Stimulated activated CD4-positive, alpha-beta T cell treated with anti-CD3 and anti-CD28 coated beads, Interleukin-4, amount 100 ng/mL, for 4 hours (primary cell): ENCODE measurements at places on chromosomes 7 and 10.
A peak's percentile ranks its signal among the peaks of the same experiment; 100 is the strongest.

DNA sequence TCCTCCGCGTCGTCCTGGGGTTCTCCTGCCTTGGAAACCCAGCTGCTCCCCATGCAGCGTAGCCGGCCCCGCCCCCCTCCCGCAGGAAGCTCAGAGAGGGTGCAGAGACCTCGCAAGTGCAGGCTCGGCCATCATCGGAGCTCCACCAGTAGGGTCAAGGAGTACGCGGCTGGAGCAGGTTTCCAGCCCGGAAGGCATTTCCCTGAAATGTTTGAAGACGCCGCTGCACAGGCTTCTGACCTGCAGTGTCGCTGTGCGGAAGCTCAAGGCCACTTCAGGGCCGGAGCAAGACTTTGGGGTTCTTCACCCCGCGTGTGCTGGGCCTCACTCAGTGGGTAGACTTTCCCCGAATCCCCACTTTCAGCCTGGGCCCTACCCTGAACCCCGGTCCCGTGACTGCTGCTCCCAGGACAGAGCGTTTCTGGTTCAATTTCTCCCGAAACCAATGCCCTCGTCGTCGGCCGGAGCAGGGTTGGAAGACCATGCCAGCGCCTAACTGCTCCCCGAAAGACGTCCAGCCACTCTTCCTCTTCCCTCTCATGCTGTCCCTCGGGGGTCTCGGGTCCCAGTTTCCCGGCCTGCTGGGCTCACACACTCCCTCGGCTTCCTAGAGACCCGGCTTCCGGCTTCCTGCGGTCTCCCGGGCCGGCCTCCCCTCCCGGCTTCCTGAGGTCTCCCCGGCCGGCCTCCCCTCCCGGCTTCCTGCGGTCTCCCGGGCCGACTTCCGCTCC lies 52.1 kb downstream of the INSIG1 start:
- DNase-seq: no peak

GRCh38 chr10:51620131-51620530 lies 79.3 kb downstream of the CSTF2T start:
- no peak for DNase-seq

DNA sequence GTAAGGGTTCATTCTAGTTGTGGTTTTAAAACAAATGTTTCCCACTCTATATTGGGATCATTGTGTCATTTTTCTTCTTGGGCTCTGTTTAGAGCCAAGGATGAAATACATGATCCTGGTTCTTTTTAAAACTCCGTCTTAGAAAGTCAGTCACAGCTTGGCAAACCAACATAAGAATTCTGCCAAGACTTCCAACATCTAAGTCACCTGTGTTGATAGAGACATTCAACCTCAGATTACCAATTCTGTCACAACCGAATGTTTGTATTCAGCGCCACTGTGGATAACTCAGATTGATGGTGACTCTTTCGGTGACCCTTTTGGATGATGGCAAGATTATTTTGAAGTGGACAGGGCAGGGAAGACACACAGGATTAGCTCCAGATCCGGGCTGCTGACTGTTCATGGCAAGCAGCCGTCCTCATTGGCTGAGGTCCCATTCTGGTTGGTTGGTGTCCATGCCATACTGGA lies 255.4 kb downstream of the ARHGAP21 start:
- DNase-seq: no peak

GRCh38 chr7:64879086-64879730 lies 23.9 kb upstream of the ZNF273 start:
- no peak for DNase-seq

- peak; percentile 5 for DNase-seq
These were observed at the start of gene DENND2A for GRCh38 chr7:140640727-140641523. TSS of gene DENND2A (minus strand) at chr7:140640813. CDS start at chr7:140602397, 38,416 bp downstream.

DNA sequence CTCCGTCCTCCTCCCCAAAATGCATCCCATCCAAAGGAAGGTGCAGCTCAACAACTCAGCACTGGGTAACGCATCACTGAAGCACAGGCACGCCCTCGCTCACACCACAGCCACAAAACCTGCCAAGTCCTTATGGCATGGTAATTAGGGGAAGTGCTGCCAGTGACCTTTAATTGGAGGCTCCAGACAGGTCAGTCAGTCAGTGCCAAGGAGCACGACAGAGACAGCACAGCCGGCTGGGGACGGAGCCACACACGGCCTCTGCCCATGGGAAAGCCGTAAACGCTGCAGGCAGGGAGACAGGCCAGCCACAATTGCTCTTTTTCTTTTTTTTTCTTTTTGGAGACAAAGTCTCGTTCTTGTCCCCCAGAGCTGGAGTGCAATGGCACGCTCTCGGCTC lies 146.5 kb downstream of the MAD1L1 start:
- DNase-seq: no peak

GRCh38 chr10:49524496-49524895 lies 14.4 kb downstream of the ERCC6 start:
- no peak for DNase-seq

DNA sequence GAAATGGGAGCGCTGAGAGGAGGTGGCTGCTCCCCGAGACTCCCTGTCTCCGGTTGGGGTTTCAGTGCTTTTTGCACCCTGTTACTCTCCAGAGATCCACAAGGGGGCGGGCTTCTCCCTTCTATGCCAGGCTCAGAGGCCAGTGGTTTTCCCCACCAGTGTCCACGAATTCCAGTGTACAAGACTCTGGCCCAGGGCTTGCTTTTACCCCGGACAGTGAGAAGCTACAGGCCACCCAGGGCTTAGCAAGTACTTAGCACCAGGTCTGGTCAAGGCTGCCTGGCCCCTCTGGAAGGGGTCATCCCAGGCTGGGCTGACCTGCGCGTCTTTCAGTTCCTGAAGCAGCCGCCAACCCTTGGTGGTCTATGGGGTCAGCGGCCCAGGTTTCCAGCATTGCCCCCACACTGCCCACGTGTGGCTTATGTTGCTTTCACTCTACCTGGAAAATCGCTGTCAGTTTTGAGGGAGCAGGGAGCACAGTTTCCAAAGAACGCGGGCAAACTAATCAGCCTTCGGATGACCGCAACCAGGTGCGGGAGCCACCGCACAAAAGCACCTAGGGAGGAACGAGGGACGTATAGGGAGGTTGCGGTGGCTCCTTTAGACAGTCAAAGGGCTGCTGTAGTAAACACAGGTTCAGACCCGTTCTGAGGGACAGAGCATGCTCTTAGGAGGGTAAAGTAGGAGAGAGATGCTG lies 6.8 kb downstream of the CYP26A1 start:
- DNase-seq: peak; percentile 23

GRCh38 chr7:26918241-26918640 lies 53.9 kb upstream of the SKAP2 start:
- no peak for DNase-seq

DNA sequence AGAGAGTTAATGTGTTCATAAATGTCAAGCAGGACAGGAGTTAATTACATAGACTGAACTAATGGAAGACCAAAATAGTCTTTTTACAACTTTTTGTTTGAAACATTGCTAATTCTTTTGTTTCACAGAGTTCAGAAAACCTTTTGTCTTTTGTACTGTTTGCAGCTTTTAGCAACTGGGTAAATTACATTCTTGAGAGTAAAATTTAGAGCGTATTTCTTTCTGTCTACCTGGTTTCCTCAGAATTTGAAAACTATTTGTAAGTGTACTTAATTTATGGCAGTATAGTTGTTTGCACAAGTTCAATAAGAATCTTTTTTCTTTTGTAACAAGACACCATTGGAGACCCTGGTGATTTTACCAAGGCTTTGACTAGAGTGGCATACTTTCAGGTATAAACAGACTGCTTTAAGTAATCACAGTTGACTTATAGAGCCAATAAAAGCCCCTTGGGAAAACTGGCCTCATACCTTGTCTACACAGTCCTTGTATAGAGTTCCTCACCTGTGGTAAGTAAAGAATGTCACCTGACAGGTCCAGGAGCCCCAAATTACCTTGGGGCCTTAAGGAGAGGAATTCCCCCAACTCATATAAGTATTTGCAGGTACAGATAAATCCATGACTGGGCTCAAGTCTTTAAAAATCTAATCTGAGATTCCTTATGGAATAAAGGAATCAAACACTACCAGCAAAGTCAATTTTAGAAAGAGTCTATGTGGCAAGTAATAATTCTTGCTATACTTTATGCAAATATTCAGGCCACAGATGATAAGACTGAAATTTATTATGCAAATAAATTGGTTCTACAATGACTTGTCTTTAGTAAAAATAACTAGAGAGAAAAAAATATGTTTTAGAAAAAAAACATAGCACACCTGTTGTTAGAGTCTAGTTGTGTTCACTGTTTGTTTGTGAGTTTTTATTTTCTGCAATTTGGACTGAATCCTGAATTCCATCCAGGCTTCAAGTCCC lies 23.6 kb upstream of the CREB3L2 start:
- DNase-seq: no peak

DNA sequence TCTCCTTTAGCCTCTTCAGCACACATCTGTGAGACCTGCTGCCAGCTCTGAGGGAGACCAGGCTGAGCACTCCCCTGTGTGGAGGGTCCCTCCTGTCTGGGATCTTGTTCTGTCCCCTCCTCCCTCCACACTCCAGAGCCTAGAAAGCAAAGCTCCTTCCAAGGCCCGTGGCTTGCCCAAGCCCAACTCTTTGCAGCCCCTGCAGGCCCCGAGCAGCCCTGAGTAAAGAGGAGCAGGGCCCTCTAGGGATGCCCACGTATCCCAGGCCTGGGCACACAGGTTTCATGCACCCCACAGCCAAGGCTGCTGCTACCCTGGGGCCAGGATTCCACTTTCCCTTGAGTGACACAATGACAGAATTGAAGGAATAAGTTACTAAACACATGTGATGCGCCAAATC lies 24.0 kb downstream of the COBL start:
- DNase-seq: no peak

GRCh38 chr7:16739863-16740622 lies 13.5 kb upstream of the TSPAN13 start:
- no peak for DNase-seq

GRCh38 chr7:4247106-4247876 lies 434.8 kb upstream of the FOXK1 start:
- DNase-seq: no peak

GRCh38 chr7:66376264-66376945 lies 171.3 kb downstream of the TPST1 start:
- no peak for DNase-seq

DNA sequence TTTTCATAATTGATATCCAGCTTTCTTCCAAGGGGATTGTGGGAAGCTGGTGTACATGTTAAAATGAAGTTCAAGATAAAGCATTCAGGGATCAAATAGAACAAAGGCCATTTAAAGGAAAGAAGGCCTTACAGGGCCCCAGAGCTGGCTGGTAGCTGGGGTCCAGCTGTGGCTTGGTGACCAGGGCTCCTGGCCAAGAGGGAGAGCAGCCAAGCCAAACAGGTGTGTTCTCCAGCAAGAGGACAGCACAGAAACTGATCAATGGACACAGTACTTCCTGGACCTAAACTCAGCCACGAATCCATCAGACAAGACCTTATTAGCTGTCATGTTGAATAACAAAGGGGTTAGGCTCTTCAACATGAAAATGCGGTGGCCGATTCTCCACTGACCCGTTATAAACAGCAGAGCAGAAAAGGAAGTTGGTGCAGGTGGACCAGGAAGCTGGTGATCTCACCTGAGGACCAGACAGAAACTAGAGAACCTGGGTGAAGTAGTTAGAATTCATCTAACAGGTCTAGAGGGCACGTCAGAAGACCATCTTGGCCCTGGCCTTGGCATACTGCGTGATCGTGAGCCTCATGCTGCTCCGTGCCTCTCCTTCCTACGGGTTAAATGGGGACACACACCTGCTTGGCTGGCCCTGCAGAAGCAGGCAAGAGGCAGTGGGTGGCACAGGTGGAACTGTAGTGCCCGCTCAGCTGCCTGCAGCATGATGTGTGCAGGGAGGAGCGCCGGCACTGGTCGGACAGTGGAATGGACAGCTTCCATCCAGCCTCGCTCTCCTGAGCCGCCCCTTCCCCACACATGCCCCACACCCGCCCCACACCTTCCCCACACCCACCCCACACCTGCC lies 53.8 kb downstream of the PARP12 start:
- no peak for DNase-seq

GRCh38 chr10:97538411-97538810 lies 34.2 kb upstream of the ANKRD2 start:
- DNase-seq: no peak

GRCh38 chr10:60335708-60336107 lies 54.0 kb downstream of the ANK3 start:
- no peak for DNase-seq

- no peak for DNase-seq
These were observed 131.3 kb downstream of the ICA1 start for GRCh38 chr7:8130663-8131062.

DNA sequence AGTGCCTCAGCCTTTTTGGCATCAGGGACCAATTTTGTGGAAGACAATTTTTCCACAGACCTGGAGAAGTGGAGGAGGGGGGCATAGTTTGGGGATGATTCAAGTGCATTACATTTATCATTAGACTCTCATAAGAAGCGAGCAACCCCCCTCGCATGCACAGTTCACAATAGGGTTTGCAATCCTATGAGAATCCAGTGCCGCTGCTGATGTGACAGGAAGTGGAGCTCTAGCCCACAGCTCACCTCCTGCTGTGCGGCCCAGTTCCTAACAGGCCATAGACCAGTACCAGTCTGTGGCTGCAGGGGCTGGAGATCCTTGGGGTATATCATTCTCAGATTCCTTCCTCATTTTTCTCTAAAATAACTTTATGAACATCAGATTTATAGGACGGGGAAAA lies 50.8 kb downstream of the ATAD1 start:
- no peak for DNase-seq

DNA sequence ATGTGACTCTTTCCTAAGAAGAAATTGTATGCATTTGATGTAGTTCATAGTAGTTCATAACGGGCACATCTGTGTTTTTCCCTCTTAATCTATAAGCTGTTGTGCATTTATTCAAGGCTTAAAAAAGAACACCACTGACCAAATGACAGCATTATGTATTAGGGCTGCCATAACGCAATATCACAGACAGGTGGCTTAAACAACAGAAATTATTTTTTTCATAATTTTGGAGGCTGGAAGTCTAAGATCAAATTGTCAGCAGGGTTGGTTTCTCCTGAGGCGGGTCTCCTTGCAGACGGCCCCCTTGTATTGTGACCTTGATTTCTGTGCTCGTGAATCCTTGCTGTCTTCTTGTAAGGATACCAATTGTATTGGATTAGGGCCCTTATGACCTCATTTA lies 627 bp upstream of the SSMEM1 start:
- no peak for DNase-seq

DNA sequence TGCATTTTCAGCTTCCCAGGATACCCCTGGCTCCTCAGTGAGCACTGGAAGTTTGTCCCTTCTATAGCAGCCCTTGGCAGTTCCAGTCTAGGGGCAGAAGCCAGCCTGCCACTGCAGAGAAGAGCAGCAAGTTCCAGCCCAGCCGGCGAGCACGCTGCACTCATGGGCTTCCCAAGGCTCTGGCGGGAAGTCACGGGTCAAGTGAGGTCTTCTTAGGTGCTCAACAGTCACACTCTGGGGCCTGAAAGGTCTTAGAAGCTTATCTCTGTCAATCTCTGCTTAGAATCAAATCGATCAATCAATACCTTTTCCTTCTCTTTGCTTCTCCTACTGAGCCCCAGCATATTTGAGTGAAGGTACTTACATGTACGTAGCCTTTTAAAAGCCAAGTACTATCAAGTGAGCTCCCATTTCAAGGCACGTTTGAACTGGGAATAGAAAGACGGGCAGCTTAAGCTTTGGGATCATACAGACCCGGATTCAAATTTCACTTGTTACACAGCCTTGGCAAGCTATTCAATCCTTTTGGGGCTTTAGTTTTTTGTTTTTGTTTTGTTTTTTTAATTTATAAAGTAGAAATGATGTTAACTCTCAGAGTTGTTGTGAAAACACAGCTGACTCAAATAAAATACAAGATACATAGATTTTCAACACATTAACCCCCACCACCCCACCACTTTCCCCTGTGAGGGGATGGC lies 152.6 kb upstream of the KLF14 start:
- no peak for DNase-seq

- DNase-seq: no peak
These were observed 358.2 kb downstream of the FGFR2 start for GRCh38 chr10:121240011-121240410.

GRCh38 chr7:41573015-41573414 lies 129.9 kb downstream of the INHBA start:
- no peak for DNase-seq
